DMS79 treated with DMSO at 0.1 percent for 48 hours (cell line): ENCODE measurements at places on chromosomes 2 and 18.

- no peak for DNase-seq
Observed at GRCh38 chr2:28664120-28664842, 87.3 kb upstream of the PPP1CB start.

DNA sequence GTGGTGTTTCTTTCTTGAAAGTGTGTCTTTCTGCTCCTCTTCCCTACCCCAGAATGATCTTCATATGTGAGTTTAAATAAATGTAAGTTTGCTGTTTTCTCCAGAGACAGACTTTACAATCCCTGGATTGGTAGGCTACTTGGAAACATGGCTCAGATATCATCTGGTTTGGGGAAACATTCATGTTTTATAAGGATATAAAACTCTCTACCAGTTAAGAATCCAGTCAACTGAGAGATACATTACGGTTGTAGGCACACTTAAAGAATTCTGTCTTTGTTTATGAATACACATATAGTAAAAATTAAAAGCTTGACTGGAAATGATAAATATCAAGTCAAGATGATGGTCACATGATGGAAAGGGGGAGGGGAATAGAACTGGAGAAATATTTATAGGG lies 739.3 kb downstream of the SLC4A3 start:
- DNase-seq: no peak

DNA sequence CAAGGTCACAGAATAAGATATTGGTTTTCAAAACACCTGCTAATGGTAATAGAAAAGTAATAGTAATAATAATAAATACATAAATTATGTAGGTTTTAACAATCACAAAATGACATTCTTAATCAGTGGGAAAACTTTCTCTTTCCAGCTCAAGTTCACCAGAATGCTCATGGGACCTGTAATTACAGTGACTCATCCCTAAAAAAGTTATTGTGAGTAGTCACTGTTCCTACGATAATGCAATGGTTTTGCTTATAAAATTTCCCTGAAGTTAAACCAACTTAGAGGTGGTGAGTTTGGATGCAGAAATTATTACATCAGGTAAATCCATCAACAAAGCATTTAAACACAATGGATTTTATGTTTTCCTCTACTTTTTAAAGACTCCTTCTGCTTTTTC lies 502.3 kb downstream of the PID1 start:
- no peak for DNase-seq

GRCh38 chr2:67256892-67257291 lies 140.2 kb upstream of the ETAA1 start:
- no peak for DNase-seq

DNA sequence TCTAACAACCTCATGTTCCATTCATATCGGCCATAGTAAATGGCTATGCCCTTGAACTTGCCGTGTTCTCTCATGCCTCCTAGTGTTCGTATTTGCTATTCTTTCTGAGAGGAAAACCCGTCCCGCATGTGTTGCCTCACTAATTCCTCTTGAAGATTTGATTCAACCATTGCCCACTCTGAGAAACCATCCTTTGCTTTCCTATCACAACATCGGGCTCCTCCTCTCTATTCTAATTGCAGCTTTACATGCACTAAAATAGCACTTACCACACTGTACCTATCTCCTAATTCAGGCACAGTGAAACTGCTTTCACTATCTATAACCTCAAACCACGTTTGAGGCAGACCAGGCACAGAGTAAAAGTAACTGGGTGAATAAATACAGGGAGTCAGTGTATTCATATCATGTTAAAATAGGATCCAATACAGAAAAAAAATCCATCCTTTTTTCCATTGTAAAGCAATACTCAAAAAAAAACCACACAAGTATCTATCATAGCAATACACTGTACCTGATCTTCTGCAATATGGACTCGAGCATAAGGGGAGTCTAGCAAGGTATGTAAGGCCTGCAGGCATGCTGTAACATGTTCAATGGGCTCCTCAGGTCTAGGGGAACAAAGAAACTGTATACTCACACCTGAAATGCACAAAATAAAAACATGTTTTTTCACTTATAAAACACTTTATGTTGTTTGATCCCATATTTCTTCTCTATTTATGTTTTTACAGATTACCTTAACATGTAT lies 39.0 kb upstream of the STRN start:
- DNase-seq: peak; percentile 4

DNA sequence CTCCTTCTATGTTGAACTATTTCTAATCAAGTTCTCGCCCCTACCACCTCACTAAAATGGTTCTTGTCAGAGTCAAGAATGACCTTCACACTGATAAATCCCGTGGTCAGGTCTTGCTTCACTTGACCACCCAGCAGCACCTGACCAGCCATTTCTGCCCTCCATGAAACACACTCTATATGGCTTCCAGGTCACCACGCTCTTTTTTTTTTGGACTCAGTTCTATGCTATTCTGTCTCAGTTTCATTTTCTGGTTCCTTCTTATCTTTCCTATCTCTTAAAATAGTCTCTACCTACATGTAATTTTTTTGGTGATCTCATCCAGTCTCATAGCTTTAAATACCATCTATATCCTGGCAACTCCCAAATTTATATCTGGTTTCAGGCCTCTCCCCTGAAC lies 11.4 kb downstream of the EIF2AK3 start:
- no peak for DNase-seq

GRCh38 chr2:45028276-45028675 lies 19.0 kb upstream of the SIX2 start:
- DNase-seq: no peak

DNA sequence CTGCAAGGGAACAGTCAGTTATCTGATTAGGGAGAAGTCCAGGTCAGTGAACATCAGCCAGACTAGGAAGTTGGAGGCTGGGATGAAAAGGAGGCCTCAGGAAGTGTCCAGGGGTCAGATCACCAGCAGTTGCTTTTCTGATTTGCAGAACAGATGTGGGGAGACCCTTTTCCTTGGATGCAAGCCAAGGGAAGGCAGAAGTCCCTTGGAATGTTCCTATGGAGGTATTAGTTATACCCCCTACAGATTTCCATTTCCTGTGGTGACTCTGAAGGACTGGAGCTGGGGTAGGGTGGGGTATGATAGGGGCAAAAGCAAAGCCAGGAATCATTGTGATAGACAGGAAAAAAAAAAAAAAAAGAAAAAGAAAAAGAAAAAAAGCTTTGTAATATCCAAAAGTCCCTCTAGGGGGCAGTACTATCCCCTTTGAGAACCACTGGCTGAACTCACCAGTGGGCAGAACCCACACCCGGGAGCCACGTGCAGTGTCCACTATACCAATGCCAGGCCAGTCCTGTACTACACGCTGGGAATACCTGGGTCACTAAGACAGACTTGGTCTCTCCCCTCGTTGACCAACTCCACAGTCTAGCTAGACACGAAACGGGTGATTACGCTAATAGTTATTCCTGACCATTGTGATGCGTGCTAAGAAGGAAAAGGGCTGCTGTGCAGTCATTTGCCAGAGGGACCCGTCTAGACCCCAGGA lies 7.4 kb downstream of the DYSF start:
- DNase-seq: no peak

- DNase-seq: no peak
Observed at GRCh38 chr2:3094999-3095958, 282.3 kb downstream of the EIPR1 start.

- DNase-seq: no peak
Observed at GRCh38 chr2:197010200-197011020, 83.9 kb upstream of the PGAP1 start.

DNA sequence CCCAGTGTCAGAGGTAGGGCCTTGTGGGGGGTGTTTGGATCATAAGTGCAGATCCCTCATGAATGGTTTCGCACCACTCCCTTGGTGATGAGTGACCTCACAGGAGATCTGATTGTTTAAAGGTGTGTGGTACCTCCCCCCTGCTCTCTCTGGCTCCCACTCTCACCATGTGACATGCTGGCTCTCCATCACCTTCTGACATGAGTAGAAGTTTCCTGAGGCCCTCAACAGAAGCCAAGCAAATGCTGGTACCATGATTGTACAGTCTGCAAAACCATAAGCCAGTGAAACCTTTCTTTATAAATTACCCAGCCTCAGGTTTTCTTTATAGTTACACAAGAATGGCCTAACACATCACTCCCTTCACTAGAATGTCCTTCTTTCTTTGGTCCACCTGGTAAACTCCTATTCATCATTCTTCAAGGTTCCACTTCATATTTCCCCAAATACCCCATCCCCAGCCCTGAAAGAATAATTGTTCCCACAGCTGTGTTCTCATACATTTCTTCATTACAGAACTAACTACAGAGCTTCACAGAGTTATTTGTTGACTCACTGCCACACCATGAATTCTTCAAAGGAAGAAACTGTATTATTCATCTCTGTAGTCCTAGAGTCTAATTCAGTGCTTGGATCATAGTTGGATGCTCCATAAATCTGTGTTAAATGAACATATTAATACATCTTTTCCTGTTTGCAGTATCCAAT lies 81.2 kb upstream of the STK17B start:
- no peak for DNase-seq

DNA sequence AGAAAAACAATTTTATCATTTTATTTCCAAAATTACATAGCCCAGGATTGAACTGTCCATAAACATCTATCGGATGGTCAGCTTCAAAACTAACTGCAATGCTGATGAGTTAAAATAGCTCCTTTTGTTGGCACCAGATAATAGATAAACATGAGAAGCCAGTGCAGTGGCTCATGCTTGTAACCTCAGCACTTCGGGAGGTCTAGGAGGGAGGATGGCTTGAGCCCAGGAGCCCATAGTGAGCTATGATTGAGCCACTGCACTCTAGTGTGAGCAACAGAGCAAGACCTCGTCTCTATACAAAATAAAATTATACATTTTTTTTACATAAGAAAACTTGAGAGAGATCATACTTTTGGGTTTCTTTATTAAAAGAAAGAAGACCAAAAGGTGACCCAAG lies 34.6 kb upstream of the IMPA2 start:
- no peak for DNase-seq

DNA sequence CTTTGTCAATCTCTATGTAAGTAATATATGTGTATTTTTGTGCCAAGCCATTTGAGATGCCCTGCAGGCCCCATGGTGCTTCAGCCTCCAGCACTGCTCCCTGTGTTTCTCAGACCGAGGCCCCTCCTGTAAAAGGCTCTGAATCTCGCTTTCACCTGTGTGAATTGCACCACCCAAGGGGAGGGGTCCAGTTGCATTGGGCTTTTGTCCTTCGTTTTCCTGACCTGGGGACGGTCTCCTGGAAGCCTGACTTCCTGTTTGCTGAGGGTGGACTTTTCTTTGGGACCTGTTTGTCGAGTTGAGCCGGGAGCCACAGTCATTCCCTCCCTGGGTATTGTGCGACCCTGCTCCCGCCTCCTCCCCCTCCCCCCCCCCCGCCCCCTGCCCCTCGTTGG lies 48.9 kb downstream of the AGAP1 start:
- DNase-seq: no peak

- DNase-seq: no peak
Observed at GRCh38 chr2:3633982-3634595, 23.9 kb upstream of the ALLC start.

DNA sequence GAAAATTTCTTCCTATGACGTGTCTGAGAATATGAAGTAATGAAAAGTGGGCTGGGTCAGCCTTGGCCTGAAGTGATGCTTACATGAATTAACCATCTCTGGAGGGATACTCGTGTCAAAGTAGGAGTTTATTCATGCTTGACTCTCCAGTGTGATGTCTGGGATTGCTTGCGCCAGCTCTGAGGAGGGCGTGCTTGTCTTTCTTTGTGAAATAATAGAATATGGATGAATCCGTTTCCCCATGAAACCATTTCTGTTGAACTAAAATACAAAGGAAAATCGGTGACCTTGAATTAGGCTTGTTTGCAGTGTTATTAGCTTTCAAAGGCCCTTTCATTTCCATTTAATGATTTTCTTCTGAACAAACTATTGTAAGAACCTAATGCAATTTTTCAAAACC lies 77.9 kb downstream of the EML6 start:
- no peak for DNase-seq

- no peak for DNase-seq
Observed at GRCh38 chr2:31992934-31993333, 17.9 kb downstream of the MEMO1 start.

DNA sequence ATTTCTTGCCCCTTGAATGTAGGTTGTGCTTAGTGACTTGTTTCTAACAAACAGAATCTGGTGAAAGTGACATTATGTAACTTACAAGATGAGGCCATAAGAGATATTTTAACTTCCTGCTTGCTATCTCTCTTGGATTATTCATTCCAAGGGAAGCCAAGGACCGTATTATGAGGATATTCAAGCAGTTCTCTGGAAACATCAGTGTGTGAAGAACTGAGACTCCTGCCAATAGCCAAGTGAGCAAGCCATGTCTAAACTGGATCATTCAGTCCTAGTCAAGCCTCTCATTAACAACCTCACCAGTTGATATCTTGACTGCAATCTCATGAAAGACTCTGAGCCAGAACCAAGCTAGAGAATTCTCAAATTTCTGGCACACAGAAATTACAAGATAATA lies 765.1 kb upstream of the SLC8A1 start:
- no peak for DNase-seq

- no peak for DNase-seq
Observed at GRCh38 chr2:77328134-77328931, 193.8 kb downstream of the LRRTM4 start.

DNA sequence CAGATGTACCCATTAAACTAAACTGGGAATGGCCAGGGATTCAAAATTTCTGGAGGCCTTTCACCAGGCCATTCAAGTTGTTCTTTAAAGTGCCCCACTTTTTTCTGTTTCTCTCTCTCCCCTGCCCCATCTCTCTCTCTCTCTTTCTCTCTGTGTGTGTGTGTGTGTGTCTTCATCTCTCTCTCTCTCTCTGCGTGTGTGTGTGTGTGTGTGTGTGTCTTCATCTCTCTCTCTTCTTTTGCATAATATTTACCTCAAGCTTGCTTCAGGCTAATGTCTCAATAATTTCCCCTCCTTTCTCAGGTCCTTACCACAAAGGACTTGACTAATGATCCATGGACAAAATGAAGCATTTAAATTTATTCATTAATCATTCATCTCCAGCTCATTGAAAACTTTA lies 164.2 kb upstream of the KLHL14 start:
- no peak for DNase-seq

- DNase-seq: peak; percentile 84
Observed at GRCh38 chr2:1421731-1422130, 8.5 kb downstream of the TPO start.

DNA sequence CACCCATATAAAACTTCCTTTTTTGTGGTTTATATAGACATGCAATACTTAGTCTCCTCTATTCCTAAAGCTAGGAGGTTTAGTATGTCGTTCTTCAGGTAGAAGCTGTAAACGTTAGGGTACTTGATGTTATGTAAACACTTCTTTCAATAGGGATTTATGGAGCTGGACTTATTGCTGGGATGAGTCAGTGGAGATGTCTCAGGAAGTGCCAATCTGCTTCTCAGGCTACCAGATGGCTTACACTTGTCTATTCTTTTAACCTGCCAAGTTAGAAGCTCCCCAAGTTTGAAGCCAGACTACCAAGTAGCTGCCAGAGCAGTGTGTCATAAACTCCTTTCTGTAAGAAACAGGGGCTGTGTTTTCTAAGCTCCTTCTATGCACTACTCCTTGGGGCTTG lies 756.5 kb upstream of the LRRTM1 start:
- no peak for DNase-seq

DNA sequence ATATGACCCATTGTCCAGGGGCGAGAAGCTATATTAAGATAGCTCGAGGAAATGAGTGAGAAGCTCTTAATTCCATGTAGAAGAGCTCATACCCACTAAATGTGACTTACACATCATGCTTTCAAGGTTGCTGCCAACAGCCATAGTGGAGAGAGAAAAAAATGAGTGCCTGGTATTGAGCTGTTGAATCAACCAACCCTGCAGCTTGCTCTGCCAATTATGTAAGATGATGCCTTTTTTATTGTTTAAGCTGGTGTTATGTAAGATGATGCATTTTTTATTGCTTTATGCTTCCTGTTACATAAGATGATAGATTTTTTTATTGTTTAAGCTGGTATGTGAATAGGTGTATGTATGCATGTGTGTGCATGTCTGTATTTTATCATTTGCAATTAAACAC lies 228.2 kb downstream of the CCDC178 start:
- peak; percentile 15 for DNase-seq
